Fibroblast of lung (primary cell): ENCODE measurements at places on chromosomes 12 and 14. TPM values are rescaled to one million over a fixed set of nuclear protein-coding genes. Genes with fewer than 3 reads are reported as not detected.

GRCh38 chr12:56955631-56956256, 1.7 kb downstream of the RDH16 start:
- peaks cover 3% of the 10 kb centered on the region for H3K27me3 ChIP-seq
- H3K27ac ChIP-seq, result no peak overlapping the region
- H3K4me1 ChIP-seq, result no peaks in the 10 kb centered on the region
- no peaks in the 10 kb centered on the region for H3K36me3 ChIP-seq
- H3K4me3 ChIP-seq, result no peak overlapping the region

FERMT2 gene
- total RNA-seq, result 111 and 128 TPM in 2 replicates

- no peak overlapping the region for H3K4me3 ChIP-seq
- no peak for DNase-seq
- H3K36me3 ChIP-seq, result no peaks in the 10 kb centered on the region
- no peaks in the 10 kb centered on the region for H3K27me3 ChIP-seq
- H3K4me1 ChIP-seq, result no peaks in the 10 kb centered on the region
These were observed 22.0 kb downstream of the TSPAN8 start for GRCh38 chr12:71135812-71136176.

DNA sequence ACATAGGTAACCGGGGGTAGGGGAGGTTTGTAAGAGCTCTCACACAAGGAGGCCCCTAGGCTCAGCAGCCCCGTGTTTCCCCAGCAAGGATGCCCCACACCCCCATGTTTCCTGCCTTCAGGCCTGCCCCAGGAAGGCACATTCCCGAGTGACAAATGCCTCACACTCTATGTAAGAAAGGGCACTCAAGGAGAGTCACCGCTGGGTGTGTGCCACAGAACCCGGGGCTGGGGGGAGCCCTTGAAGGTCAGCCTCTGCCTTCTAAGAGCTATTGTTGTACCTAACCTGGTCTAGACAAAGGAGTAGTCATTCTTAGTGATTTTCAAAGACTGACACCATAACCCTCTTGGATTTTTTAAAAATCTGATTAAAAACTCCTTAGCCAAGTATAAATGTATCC, 333.6 kb downstream of the DPF3 start:
- peak; percentile 22 for DNase-seq
- H3K4me3 ChIP-seq, result no peak overlapping the region
- no peaks in the 10 kb centered on the region for H3K36me3 ChIP-seq
- H3K4me1 ChIP-seq, result peaks cover 5% of the 10 kb centered on the region
- no peak overlapping the region for H3K27ac ChIP-seq

- no peaks in the 10 kb centered on the region for H3K27me3 ChIP-seq
- peak; percentile 74 for DNase-seq
- peak overlapping the region; percentile 28 for H3K27ac ChIP-seq
- no peak overlapping the region for H3K4me3 ChIP-seq
- H3K4me1 ChIP-seq, result peaks cover 9% of the 10 kb centered on the region
- no peaks in the 10 kb centered on the region for H3K36me3 ChIP-seq
These were observed 44.2 kb upstream of the FOS start for GRCh38 chr14:75234173-75235115.

GRCh38 chr14:105499256-105500035, 8.4 kb downstream of the TEDC1 start:
- H3K27me3 ChIP-seq, result no peaks in the 10 kb centered on the region
- no peaks in the 10 kb centered on the region for H3K4me1 ChIP-seq
- DNase-seq, result no peak
- H3K27ac ChIP-seq, result no peak overlapping the region
- no peak overlapping the region for H3K4me3 ChIP-seq

GRCh38 chr14:103548463-103549351, 13.8 kb downstream of the BAG5 start:
- H3K4me1 ChIP-seq, result peaks cover 25% of the 10 kb centered on the region
- no peak overlapping the region for H3K27ac ChIP-seq
- H3K36me3 ChIP-seq, result no peaks in the 10 kb centered on the region
- H3K27me3 ChIP-seq, result no peaks in the 10 kb centered on the region

- DNase-seq, result no peak
- peaks cover 13% of the 10 kb centered on the region for H3K36me3 ChIP-seq
- no peak overlapping the region for H3K4me3 ChIP-seq
- H3K4me1 ChIP-seq, result no peaks in the 10 kb centered on the region
- no peaks in the 10 kb centered on the region for H3K27me3 ChIP-seq
- H3K27ac ChIP-seq, result no peak overlapping the region
These were observed 9.1 kb downstream of the SNX6 start for GRCh38 chr14:34620839-34621238.

DNA sequence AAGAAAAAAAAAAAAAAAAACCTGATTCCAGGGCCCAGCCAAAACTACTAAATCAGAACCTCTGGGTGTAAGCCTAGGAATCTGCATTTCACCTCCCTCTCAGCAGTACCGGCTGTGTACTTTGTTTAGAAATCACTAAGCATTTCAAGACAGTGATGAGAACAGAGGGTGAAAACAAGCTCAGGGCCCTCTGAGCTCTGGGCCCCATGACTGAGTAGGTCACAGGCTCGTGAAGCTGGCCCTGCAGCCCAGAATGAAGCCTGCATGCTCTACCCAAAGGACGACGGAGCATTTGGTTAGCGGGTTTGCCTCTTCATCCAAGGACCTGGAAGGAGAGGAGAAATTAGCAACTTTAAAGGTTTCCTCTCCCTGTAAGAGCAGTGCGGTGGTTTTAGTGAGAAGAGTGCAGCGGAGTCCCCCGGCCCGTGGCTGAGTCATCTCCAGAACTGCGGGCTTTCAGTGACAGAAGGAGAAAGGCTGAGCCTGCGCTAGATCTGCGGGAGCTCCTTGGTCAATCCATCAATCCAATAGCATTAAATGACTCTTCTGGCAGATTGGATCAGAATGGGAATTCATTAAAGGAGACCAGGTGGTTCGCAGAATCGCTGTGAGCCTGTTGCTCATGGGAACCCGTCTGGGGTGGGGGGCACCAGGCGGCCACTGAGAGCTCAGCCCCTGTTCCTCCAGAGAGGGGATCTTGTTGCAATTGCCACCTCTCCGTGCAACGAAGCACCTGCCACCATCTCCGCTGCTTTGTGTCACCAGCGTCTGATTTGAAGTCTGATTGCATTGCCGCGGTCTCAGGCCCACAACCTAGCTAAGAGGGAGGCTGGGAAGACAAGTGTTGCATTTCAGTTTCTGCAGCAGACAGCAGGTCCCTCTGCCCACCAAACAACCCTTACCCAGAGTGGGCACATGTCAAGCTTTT, 7.3 kb downstream of the IL31 start:
- no peaks in the 10 kb centered on the region for H3K27me3 ChIP-seq
- no peak for DNase-seq
- no peak overlapping the region for H3K27ac ChIP-seq
- no peaks in the 10 kb centered on the region for H3K4me1 ChIP-seq
- no peak overlapping the region for H3K4me3 ChIP-seq

GRCh38 chr14:88232771-88233170, 90.3 kb downstream of the KCNK10 start:
- no peak overlapping the region for H3K4me3 ChIP-seq
- H3K36me3 ChIP-seq, result no peaks in the 10 kb centered on the region
- H3K27me3 ChIP-seq, result no peaks in the 10 kb centered on the region
- no peak overlapping the region for H3K27ac ChIP-seq
- H3K4me1 ChIP-seq, result no peaks in the 10 kb centered on the region

DNA sequence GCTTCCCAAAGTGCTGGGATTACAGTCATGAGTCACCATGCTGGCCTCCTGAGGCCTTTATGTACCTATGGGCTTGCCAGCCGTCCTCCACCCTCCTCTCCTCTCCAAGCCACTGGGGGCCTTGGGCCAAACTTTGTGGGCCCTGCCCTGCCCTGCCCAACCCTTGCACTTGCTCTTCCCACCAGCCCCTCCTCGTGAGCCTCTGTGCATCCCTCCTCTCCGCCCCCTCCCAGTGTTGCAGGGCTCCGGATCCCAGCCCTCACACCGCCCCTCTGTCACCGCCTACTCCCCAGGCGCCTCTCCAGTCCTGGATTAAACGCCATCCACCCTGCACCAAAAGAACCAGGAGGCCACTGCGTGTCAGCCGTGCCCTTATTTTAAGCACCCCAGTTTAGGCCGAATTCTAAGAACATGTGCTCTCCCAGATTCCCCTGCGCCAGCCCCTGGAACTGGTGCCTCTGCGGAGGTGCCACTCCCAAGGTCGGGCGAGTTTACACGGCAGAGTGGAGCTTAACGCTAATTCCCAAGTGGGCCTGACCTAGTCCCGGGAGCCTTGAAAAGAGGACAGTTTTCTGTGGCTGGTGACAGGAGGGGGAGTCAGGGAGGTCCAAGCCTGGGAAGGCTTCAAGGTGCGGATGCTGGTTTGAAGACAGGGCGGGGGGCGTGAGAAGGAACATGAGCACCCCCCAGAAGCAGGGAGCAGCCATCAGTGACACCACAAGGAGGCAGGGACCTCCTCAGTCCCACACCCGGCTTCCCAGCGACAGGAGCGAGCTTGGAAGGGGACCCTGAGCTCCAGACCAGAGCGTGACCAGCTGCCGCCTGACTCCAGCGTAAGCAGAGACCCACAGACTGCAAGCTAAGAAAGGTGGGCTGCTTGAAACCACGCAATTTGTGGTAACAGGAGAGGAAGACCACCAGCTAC, 21.2 kb upstream of the CDCA4 start:
- DNase-seq, result no peak
- no peaks in the 10 kb centered on the region for H3K36me3 ChIP-seq
- no peak overlapping the region for H3K4me3 ChIP-seq
- H3K27ac ChIP-seq, result no peak overlapping the region
- H3K27me3 ChIP-seq, result no peaks in the 10 kb centered on the region
- no peaks in the 10 kb centered on the region for H3K4me1 ChIP-seq

DNA sequence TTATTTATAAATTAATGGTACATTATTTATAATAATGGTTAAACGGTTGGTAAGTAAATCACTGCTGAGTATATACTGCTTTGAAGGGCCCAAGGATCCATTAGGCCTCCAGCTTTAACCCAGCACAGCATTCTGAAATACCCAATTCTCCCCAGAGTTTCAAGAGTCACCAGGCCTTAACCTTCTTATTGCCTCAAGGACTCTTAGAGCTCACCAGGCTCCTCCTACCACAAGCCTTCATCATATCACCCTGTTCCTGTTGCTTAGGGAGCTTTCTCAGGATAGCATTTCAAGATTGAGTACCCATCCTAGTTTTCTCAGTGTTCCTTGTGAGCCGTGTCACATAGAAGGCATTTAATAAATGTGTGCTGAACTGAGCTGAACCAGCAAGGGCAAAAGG, 242.5 kb downstream of the FBXL14 start:
- peak; percentile 22 for DNase-seq
- H3K4me3 ChIP-seq, result no peak overlapping the region
- H3K4me1 ChIP-seq, result peaks cover 13% of the 10 kb centered on the region
- no peaks in the 10 kb centered on the region for H3K27me3 ChIP-seq

KRT72 gene
- total RNA-seq, result not detected in 2 replicates

DNA sequence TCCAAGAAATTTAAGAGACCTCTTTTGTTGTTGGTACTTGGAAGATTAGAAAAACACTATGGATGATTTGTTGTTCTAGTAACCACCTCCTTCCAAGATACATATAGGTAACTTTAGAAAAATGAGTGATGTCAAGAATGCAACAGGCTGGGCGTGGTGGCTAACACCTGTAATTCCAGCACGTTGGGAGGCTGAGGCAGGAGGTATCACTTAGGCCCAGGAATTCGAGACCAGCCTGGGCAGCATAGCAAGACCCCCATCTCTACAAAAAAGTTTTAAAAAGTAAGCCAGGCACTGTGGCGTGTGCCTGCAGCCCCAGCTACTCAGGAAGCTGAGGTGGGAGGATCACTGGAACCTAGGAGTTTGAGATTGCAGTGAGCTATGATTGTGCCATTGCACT, 97.8 kb downstream of the PCNX1 start:
- H3K4me3 ChIP-seq, result no peak overlapping the region
- no peaks in the 10 kb centered on the region for H3K27me3 ChIP-seq
- H3K27ac ChIP-seq, result no peak overlapping the region
- DNase-seq, result no peak
- H3K4me1 ChIP-seq, result peaks cover 7% of the 10 kb centered on the region
- no peaks in the 10 kb centered on the region for H3K36me3 ChIP-seq

GRCh38 chr12:26890784-26891183, 47.0 kb downstream of the INTS13 start:
- no peak overlapping the region for H3K27ac ChIP-seq
- H3K36me3 ChIP-seq, result no peaks in the 10 kb centered on the region
- H3K4me1 ChIP-seq, result no peaks in the 10 kb centered on the region
- H3K4me3 ChIP-seq, result no peak overlapping the region

DNA sequence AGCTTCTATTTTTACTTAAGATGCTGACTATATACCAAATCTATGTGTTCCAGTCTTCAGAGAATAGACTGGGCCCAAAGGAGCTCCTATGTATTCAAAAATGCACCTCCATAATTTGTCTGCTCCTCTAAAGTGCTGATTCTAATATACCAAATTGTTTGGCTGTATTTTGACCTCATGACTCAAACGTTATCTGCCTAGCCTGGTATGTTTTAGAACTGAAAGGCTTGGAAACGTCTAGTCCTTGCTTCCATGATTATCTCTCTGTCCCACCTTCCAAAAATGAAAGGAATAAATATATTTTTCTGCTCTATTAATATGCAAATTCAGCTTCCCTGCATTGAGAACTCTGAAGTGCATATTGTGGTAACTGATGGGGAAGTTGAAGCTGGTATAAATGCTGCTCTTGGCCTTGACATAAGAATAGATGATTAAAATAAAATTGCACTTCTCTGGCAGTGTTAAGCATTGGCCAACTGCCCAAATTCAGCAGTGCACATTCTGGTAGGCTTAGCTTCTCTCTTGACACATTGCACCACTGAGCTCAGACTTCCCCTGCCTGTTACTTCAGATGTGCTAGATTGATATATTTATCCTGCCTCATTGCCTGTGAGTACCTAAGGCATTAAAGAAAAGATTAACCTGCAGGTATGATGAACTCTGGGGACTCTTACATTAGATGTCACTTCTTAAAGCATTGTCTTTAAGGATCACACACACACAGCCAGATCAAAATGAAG, 882.3 kb downstream of the RPS29 start:
- no peak overlapping the region for H3K27ac ChIP-seq
- no peak overlapping the region for H3K4me3 ChIP-seq
- H3K27me3 ChIP-seq, result no peaks in the 10 kb centered on the region
- no peak for DNase-seq

- DNase-seq, result no peak
- H3K36me3 ChIP-seq, result peaks cover 2% of the 10 kb centered on the region
- H3K27ac ChIP-seq, result no peak overlapping the region
These were observed 22.6 kb downstream of the ZFYVE21 start for GRCh38 chr14:103738166-103738565.

- no peak overlapping the region for H3K4me3 ChIP-seq
- H3K27ac ChIP-seq, result no peak overlapping the region
- H3K4me1 ChIP-seq, result peaks cover 18% of the 10 kb centered on the region
- H3K36me3 ChIP-seq, result no peaks in the 10 kb centered on the region
These were observed 21.1 kb upstream of the LRTM2 start for GRCh38 chr12:1799051-1799881.

CCDC38 gene
- not detected in 2 replicates for total RNA-seq

STAT2 gene
- total RNA-seq, result 284 and 368 TPM in 2 replicates

DNA sequence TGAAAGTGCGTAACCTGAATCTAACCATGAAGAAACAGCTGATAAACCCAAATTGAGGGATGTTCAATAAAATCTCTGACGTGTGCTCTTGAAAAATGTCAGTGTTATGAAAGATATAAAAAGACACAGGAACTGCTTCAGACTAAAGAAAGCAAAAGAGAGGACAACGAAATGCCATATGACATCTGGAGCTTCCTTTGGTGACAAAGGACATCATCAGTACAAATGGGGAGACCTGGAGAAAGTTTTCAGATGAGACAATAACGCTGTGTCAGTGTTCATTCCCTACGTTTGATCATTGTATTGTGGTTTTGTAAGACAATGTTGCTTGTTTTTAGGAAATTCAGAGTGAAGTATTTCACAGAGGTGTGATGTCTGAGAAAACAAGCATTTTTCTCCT, 125.9 kb upstream of the MAP1LC3B2 start:
- peaks cover 7% of the 10 kb centered on the region for H3K4me1 ChIP-seq
- H3K27me3 ChIP-seq, result no peaks in the 10 kb centered on the region

SLC25A47 gene
- under 0.01 TPM in 1 of 2 replicates, not detected in the other for total RNA-seq
